ENCODE measurements at places on chromosomes 16 and 17.

DNA sequence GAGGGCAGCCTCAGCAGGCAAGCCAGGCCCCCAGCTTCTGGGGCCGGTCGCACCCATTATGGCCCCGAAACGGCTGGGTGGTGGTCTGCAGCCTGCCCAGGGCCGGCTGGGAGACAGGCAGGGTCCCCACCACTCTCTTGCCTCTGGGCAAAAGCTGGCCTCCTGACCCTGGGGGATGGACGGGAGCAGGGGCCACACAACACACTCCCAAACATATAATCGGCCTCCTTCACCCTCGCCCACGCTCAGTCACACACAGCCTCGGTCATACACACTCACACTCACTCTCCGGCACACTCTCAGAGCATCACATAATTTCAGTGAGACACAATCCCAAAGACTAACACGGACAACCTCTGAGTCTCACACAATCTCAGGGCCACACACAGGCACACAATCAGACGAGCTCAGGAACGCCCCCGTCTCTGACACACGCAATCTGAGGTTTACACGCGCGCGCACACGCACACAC, 589 bp downstream of the PEMT start:
- no peak for DNase-seq

DNA sequence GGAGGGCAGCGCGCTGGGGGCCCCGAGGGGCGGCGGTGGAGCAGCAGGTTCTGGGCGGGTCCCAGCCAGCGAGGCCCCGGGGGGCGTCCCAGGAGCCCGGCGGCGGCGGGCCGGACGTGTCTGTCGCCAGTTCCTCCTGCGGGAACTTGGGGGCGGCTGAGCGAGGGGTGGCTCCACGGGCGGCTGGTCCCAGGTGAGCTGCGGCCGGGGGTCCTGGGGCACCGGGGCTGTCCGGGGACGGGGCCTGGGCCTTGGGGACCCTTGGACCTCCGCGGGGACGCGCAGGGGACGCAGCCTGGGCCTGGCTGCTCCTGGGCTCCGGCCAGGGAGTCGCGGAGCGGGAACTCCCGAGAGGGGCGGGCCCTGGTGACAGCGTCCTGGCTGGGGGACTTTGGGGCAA, 54.2 kb upstream of the ZNF267 start:
- DNase-seq: no peak

- DNase-seq: no peak
Observed at GRCh38 chr17:66462010-66462409, 159.6 kb downstream of the PRKCA start.

DNA sequence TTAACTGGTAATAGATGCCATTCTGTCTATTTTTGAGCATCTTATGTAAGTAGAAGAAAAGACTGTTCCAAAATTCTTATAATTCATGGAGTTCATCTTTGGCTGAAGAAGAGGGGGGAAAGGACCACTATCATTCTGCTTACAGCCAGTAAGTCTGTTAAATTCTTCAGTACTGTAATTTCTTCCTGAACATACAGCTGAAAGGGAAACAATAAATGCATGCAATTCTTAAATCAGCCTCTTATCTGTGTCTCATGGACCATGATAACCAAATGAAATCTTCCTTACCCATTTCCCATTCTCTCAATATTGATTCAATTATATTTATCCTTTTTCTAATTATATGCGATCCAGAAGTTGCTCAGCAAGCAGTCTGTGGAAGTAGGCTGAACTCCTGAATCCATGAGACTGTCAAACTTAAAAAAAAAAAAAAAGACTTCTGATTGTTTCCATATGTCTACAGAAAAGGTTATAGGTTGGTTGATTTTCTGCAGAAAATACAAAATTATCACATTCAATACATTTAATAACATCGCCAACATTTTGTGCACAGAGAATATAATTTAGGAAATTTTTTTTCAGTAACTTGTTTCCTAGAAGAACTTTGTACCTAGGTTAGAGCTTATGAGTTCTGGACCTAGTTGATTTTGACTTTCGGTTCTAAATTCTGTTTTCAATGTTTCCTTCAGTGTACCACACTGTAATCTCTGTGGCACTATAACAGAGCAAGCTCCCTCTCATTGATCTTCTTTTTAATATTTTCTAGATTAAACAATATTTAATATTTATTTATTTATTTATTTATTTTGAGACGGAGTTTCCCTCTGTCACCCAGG, 1.2 kb upstream of the ABCA9 start:
- DNase-seq: no peak

DNA sequence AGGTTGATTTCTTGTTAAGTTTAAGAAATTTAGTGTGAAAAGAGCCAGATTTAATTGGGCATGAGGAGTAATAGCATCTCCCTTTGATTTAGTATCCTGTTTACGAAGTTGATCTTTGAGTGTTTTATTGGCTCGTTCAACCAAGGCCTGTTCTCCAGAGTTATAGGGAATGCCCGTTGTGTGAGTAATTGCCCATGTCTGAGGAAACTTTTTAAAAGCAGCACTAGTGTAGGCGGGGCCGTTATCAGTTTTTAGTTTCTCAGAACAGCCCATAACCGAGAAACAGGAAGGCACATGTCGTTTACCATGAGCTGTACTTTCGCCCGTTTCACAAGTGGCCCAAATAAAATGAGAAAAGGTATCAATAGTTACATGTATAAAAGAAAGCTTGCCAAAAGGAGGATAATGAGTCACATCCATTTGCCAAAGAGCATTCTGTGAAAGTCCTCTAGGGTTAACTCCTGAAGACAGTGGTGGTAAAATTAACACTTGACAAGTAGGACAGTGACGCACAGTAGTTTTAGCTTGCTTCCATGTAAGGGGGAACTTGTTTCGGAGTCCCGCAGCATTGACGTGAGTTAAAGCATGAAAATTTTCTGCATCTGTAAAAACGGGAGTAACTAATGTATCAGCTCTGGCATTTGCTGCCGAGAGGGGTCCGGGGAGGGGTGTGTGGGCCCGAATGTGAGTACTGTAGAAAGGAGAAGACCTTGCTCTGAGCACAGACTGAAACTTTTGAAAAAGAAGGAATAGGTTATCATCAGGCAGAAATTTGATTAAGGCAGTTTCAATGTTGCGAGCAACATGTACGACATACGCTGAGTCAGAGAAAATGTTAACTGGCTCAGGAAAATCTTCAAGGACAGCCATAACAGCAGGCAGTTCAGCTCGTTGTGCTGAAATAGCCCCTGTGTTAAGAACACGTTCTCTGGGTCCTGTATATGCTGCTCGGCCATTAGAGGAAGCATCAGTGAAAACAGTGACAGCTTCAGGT, 18.5 kb upstream of the KCTD5 start:
- DNase-seq: no peak

GRCh38 chr16:4239020-4239419, 2.9 kb downstream of the SRL start:
- DNase-seq: no peak

DNA sequence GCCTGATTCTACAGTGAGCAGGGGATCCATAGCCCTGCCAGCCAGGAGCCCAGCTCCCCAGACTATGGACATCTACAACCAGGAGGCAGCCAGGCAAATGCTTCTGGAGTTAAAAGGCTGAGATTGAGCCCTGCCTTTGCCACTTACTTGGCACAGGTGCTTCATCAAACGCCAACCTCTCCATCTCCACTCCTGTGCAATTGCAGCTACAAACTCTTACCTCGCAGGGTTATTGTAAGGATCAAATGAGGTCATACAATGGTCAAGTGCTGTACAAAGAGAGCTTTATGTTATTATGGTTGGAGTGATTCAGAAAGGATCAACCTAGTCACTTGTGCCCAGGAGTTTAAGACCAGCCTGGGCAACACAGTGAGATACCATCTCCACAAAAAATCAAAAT, 9.8 kb upstream of the MYO18A start:
- no peak for DNase-seq

- no peak for DNase-seq
Observed at GRCh38 chr16:59697761-59698160, 963.6 kb upstream of the GOT2 start.

DNA sequence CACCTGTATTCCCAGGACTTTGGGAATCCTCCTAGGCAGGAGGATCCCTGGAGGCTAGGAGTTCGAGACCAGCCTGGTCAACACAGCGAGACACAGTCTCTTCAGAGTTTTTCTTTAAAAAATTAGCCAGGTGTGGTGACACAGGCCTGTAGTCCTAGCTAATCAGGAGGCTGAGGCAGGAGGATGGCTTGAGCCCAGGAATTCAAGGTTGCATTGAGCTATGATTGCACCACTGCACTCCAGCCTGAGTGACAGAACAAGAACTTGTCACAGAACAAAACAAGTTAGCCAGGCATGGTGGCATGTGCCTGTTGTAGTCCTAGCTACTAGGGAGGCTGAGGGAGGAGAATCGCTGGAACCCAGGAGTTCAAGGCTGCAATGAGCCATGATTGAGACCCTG, 24.8 kb downstream of the ANKRD40 start:
- no peak for DNase-seq

DNA sequence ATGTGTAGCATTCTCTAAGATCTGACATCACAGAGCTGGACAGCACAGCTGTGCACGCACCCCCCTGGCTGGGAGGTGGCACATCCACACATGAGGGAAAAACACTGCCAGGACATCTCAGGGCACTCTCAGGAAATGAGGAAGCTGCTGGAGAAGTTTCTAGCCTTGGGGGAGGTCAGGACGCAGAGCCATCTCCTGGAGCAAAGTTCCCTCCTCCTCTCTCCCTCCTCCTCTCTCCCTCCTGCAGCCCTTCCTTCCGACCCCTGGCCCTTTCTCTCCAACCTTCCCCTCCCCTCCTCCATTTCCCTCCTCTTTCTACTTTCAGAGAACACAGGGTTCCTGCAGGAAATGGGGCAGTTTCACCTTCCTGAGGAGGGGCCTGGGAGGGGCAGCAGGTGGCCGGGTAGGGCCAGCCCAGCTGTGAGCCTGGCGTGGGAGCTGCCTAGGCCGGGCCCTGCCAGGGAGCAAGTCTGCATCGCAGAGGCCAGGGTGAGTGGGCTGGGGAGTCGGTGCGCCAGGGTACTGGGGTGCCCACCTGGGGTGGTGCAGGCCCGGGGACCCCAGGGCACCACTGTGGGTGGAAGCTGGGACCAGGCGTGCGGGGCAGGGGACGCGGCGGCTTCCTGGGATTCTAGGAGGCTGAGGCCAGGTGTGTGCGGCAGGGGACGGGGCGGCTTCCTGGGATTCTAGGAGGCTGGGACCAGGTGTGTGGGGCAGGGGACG, at the start of gene DPEP1:
Gene DPEP1 (plus strand): TSS at position 412 of the 723 bp plus-strand sequence. CDS start 16,769 bp downstream, outside the sequence.
- no peak for DNase-seq

DNA sequence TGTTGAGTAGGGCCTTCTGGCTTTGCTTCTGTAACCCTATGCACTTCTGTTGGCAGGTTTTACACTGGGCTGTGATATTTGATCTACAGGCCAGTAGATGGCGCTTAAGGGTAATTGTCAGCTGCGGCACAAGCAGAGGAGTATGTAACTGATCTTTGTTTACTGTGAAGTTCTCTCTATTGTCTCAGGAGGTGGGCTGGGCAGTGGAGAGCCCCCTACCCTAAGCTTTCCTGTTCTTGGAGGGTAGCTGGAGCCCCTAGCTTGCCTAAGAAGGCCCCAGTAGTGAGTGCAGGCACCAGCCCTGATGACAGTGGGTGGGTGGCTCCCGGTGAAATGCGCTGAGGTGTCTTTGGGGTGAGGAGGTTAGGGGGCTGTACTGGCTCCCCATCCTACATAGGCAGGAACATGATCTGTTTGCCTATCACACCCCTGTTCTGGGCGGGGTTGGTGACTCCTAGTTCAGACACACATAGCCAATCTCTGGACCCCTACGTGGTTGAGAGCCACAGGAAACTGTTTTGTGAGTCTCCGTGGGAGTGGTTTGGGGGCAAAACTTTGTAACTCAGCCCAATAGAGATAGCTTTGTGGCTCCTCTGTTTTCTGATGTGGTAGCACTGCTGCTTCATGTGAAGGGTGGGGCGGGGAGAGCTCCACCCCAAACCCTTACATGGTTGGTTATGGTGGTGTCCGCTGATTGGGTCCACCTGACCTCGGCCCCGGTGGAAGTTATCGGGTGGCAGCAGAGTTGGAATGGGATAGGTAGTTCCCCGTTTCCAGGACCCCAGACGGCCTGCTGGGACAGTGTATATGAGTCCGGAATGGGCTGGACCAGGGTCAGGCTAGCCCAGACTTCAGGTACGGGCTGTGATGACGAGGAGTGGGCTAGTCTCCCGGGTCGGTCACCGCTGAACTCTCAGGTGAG, 60.4 kb downstream of the SLFN11 start:
- DNase-seq: peak; percentile 51

GRCh38 chr16:30761427-30761927, 385 bp downstream of the CFAP119 start:
- peak; percentile 36 for DNase-seq
